ENCODE measurements at places on chromosomes 12 and 14.

- DNase-seq = no peak
Observed at GRCh38 chr12:128055567-128055966, 211.4 kb upstream of the TMEM132C start.

- DNase-seq = no peak
Observed at GRCh38 chr14:105470350-105471296, 4.0 kb upstream of the CRIP2 start.

- DNase-seq = no peak
Observed at GRCh38 chr12:83461336-83461935, 774.7 kb downstream of the TMTC2 start.

DNA sequence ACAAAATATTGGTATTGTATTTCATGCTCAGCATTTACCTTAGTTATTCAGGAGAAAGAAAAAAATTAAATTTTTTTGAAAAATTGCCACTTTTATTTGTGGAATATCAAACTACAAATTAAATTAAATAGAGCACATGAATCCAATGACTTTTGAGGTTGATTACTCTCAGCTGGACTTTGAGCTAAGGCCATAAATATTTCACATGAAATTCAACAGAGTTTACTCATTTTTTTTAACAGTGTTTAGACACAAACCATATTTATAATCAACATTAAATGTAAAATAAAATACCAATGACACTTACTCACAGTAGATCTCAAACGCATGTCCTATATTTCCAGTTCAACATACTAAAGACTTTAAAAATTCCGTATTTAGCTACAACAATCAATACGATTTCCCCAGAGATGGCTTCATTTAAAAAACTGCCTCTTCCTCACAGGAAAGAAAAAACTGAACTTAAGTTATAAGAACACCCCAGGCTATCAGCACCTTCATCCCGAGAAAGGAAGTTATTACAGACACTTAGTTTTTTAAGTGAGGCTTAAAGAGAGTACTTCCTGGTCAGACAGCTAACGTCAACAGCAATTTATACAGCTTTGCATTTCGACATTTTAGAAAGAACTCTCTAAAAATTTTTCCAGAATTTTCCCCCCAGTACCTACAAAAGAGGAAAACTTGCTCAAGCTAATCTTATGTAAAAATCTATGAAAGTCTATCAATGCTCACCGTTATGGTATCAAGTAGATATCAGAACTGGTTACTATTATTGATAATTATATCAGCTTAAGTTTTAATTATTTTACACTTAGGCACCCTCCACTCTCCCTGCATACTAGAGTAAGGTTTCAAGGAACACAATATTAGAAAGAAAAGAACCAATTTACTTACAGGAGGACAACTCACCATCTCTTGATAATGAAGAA lies 13.8 kb downstream of the TAOK3 start:
- DNase-seq = no peak

GRCh38 chr12:93707836-93708235 lies 30.7 kb downstream of the CRADD start:
- DNase-seq = no peak

- no peak for DNase-seq
Observed at GRCh38 chr12:45260104-45260815, 44.4 kb downstream of the ANO6 start.

DNA sequence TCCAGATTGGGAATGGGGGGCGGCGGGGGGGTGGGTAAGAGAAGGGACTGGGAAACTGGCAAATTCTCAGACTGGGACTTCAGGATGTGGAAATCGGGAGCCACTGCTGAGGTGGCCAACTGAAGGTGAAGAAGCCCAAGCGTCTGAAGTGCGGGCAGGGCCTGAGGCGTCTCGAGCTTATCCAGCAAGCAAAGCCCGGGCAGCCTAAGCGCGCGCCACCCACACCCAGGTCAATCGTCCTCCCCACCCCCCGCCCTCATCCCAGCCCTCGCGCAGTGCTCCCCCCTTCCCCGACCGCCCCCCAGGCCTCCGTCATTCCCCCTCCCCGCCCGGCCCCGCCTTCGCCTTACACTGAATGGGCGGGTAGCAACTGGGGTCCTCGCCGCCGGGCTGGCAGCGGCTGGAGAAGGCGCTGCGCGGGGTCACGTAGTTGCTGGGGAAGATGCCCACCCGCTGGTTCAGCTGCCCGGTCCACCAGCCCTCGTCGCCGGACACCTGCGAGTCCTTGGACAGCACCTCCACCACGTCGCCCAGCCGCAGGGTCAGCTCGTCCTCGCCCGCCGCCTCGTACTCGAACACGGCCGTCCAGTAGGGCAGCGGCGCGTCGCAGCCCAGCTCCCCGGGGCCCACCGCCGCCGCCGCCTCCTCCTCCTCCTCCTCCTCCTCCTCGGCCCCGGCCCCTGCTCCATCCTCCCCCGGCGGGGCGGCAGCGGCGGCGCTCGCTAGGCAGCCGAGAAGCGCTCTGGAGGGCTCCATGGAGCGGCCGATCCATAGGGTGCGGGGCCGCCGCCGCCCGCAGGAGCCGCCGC lies 693 bp downstream of the MAP3K9 start:
- no peak for DNase-seq

DNA sequence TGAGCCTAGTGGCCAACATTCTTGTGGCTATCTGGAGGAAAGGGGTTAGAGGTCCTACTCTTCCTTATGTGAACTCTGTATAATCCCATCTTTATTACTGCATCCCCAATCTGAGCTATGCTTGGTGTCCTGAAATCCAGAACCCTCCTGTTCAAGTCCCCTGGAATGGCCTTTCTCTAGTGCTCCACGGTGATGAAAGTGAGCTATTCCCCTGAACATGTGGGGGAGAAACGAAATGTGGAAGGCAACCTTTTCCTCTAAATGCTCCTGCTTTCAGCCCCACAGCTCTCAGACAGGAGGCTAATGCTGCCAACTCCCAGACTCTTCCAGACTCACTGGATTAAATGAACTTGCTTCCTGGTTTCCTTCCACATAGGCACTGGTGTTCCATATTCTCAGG lies 2.5 kb upstream of the PGAM5 start:
- DNase-seq = no peak
